ENCODE measurements at places on chromosomes 2 and 18.

GRCh38 chr2:4098137-4098536 is 394.8 kb downstream of the DCDC2C start:
- DNase-seq, result no peak

- DNase-seq, result no peak
These were observed 111.3 kb downstream of the CMPK2 start for GRCh38 chr2:6754419-6754818.

GRCh38 chr18:55861266-55861665 is 273.3 kb upstream of the TCF4 start:
- no peak for DNase-seq

GRCh38 chr2:10909050-10909995 is 2.4 kb upstream of the KCNF1 start:
- no peak for DNase-seq

DNA sequence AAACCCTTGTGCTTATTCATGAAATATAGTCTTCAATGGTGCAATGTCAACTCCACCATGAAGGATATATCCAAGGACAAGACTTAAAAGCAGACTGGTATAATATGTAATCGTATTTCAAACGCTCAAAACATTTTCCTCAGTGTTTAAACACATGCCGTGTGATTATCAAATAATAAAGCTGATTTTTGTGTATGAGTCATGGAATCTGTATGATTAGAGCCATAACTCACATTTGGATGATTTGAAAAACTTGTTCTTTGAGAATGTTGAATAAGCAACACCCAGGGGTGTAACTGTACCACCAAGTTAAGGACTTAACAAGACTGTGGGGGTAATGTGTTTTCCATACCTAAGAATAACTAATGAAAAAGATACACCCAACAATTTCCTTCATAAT is 215.3 kb downstream of the STK39 start:
- no peak for DNase-seq

GRCh38 chr2:74267068-74267467 is 68.7 kb downstream of the MTHFD2 start:
- peak; percentile 19 for DNase-seq

GRCh38 chr2:97693476-97693875 is 19.9 kb upstream of the ZAP70 start:
- no peak for DNase-seq

- DNase-seq, result no peak
These were observed 226.4 kb upstream of the HS6ST1 start for GRCh38 chr2:128545085-128545484.

DNA sequence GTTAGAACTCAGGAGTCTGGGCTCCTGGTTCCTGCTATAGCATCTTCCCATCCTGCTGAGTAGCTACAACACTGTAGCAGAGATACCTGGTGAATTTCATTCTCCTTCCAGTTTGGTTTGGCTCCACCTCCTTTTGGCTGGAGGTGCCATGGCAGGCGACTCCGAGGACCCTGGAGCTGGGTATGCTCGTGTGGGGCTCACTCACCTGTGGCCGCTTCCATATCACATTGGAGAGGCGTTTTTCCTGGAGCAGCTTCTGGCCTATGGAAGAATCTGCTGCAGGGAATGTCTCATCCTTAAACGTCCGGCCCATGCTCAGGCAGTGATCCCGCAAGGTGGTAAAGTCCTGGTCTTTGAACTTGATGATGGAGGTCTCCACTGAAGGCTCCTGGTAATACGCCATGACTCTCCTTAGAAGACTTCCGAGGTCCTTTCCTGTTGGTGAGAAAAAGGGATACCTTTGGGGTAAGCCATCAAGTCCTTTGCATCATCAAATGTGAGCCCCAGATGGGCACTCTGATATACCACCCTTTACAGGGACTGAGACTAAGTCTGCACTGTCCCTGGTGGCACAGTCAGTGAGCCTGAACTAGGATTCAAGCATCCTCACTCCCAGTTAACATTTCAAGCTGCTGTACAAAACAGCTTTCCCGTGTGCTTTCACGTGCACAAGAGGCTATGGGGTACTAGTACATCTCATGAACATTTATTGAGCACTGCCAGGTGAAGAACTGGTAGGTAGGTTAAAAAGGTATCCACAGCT is 20.1 kb downstream of the CAPN13 start:
- no peak for DNase-seq

DNA sequence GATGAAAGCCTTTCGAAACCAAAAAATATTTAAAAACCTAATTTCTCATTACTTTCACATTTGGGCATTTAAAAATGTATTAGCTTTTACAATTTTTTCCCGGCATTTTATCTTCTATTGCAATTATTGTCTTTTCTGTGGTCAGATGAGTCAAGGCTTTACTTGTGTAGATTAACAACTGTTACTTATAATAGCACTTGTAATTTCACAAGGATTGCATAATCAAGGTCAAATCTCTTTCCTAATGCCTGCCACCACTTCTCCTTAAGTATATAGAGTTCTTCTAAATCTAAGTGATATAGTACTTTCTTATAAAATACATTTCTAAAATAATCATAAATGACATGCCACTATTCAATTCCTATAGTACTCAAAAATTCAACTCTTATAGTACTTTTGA is 67.2 kb downstream of the SLC8A1 start:
- DNase-seq, result no peak

DNA sequence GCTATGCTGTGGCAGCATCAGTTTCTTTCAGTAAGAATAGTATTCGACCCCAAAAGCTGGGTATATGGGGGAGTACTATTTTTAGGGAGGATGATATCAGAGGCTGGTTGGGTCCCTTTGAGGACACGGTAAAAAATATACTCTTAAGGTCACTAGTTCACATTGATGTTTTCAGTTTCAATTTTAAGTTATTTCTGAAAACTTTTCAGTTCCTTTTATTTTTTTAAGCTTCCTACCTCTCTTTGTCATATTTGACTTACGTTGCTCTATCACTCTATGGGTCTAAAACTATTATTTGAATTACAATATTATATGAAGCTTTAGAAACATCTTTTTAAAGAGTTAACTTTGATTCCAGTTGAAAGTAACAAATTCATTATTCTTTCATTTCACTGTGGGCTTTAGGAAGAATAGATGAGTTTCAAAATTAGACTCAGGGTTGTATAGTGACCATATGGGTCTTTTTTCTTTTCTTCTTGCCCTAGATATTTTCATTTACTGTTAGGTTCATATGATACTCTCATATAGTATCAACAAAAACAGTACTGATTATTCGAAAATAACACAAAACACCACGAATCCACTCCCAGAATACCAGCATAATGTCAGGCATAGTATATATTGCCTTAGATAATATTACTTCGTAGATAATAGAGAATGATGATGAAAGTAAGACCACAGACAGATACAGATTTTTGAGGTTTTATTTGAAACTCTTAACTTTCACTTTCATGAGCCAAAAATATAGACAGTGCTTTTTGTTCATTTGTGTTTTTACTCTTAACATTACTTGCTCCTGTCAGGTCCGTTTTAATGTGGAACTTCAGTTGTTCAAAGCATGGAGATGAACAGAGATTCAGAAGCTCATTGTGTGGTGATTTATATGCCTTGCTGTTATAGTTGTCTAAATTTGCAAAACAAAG is 9.8 kb downstream of the RMDN2 start:
- no peak for DNase-seq

GRCh38 chr2:5479265-5479928 is 212.8 kb upstream of the SOX11 start:
- DNase-seq, result no peak

DNA sequence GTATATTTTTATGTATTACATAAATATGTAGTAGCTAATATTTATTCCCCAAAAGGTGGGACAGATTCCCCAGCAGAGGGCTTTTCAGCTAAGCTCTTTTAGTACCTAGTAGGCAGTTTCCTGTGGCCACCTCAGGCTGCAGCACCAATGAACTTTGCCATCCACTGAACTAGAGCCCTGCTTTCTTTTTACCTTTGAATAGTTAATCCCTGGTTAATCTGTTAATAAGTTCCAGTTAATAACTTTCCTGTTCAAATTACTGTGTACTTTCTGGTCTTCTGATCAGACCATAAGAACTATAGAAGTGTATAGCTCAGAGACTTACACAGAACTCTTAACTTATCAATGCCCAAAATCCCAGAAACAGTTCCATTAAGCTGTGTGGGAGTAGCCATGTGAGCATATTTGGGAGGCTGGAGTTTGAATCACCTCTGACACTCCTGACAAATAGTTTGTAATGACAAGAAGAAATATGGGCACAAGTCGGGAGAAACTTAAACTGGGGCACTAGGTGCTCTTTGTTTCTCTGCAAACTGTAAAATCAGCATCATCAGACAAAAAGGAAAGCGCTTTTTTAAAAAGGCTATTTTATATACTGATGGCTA is 40.0 kb downstream of the ASXL2 start:
- DNase-seq, result no peak

DNA sequence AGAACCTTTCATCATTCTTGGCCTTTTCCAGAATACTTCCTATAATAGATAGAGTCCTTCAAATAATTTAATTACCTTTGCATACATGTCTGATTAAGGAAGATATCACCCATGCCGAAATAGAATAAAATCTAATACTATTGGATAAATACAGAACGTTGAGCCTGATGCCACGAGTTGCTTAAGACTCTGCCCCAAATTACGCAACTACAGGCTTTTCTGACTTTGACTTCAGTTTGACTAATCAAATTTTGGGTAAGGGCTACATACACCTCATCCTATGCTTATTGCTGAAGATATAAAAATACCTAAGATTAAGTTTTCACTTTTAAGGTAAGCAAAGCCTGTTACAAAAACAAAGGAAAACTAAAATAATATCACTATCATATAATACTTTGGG is 1065.1 kb upstream of the NRXN1 start:
- DNase-seq, result no peak

- no peak for DNase-seq
These were observed 67.5 kb downstream of the FASTKD2 start for GRCh38 chr2:206832873-206833272.

GRCh38 chr18:55641486-55641885 is 53.5 kb upstream of the TCF4 start:
- DNase-seq, result no peak

- no peak for DNase-seq
These were observed 439.3 kb upstream of the MAP2 start for GRCh38 chr2:208984376-208985090.

Measured in stimulated activated CD4-positive, alpha-beta T cell treated with anti-CD3 and anti-CD28 coated beads, Interleukin-15, amount 100 ng/mL, for 1 hour (primary cell).